ENCODE measurements at places on chromosomes 12 and 14. TPM values are rescaled to one million over a fixed set of nuclear protein-coding genes. Genes with fewer than 3 reads are reported as not detected.

DNA sequence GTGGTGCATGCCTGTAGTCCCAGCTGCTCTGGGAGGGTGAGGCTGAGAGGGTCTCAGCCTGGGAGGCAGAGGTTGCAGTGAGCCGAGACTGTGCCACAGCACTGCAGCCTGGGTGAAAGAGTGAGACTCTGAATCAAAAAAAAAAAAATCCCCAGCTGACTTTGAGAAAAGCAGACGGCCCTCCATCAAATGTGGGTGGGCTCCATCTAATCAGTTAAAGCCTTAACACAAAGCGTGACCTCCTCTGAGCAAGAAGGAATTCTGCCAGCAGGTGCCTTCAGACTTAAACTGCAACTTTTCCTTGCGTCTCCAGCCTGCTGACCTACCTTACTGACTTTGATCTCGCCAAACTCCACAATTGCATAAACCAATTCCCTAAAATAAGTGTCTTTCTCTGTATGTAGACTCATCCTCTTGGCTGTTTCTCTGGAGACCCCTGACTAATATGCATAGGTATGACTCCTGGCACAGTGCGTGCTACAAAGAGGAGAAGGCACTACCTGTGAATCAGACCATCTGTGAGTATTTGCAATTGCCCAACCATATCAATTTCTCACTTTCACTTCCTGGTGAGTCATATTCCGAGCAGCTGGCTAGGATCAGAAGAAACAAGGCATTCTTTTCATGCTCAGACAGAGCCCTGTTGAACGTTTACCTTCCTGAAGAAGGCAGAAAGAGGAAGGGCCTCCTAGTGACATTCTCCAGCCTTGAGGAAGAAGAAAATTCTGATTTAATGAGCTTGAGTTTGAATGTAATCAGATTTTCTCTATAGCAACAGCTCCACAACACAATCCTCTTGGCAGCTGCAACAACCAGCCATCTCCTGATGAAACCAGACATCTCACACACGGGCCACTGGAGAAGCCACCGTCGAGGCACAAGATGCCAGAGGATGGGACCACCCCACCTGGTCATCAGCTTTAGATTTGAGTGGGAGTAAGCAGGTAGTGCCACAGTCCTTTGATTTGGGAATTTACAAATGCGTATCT, 54.3 kb downstream of the CLMN start:
- no peaks in the 10 kb centered on the region for H3K27me3 ChIP-seq
- no peak overlapping the region for H3K4me3 ChIP-seq
- H3K27ac ChIP-seq, result peak overlapping the region; percentile 96
- peaks cover 1% of the 10 kb centered on the region for H3K36me3 ChIP-seq
- peaks cover 23% of the 10 kb centered on the region for H3K4me1 ChIP-seq

GRCh38 chr14:50979941-50980850, 35.9 kb upstream of the PYGL start:
- H3K36me3 ChIP-seq, result no peaks in the 10 kb centered on the region
- no peak overlapping the region for H3K27ac ChIP-seq
- H3K27me3 ChIP-seq, result peaks cover 37% of the 10 kb centered on the region
- H3K4me1 ChIP-seq, result peaks cover 3% of the 10 kb centered on the region

DNA sequence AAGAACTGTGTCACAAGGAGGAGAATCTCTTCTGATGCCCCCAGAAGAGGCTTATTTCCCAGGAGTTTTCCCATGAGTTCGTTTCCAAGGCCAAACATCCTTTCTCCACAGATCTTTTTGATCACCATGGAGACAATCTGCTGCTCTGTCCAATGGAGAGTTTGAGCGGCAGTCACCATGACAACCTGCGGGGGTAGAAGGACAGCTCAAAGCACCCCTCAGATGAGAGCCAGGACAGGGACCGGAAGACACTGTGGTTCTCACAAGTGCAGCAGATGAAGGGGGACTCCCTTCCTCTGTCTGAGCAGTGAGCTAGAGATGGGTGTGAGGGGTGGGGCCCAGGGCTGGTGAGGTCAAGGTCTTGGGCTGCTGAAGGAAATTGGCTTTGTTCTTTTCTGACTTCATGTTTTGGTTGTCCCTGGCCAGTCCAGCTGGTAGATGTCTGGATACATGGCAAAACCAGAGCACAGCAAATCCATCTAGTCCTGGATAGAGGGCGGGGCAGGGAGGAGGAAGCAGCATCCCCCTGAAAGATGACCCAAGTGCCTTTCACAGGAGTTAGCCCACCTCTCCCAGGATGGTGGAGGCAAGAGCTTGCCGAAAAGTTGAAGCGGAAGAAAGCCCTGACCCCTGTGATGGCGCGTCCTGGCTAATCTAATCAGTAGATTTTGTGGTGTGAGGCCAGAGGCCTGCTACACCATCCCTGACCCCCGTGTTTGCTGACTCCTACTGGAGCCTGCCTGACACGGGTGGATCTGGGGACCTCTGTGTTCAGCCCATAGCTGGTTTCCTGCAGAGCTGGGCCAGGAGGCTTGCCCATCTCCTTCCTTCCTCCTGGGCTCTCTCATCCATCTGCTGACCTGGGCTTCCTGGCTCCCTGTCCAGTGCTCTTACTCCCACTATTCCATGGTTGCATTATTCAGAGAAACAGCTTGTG, 24.4 kb downstream of the DHRS2 start:
- H3K4me1 ChIP-seq, result peaks cover 2% of the 10 kb centered on the region
- H3K4me3 ChIP-seq, result no peak overlapping the region
- H3K36me3 ChIP-seq, result no peaks in the 10 kb centered on the region
- no peak for DNase-seq
- peaks cover 11% of the 10 kb centered on the region for H3K27me3 ChIP-seq

GRCh38 chr12:57164966-57165625, 17.7 kb upstream of the LRP1-AS start:
- no peaks in the 10 kb centered on the region for H3K4me1 ChIP-seq
- H3K36me3 ChIP-seq, result peaks cover 31% of the 10 kb centered on the region
- no peak for DNase-seq
- H3K4me3 ChIP-seq, result no peak overlapping the region
- no peaks in the 10 kb centered on the region for H3K27me3 ChIP-seq

DNA sequence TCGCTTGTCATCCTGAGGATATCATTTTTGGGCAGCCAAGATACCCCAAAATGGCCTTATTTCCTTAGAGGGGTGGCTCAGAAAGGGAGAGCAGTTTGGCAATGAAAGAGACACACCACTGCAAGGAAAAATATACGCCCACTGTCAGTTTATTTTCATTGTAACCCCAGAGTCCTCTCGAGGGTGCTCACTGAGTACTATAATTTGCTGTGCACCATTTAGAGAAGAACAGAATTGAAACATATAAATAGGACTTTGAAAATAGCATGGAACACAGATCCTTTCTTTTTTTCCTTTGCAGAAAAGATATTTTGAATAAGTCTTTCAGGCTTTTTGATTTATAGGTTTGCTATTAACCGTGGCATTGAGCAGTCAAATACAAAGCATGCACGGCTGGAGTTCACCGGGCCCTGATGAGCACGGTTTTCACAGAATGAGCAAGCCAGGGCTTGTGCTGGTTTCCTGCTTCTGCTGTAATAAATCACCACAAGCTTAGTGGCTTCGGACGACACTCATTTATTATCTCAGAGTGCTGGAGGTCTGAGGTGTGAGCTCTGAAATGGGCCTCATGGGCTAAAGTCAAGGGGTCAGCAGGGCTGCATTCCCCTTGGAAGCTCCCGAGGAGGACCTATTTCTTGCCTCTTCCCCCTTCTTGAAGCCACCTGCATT, 152.3 kb downstream of the ZNF664 start:
- no peak overlapping the region for H3K27ac ChIP-seq
- no peak for DNase-seq
- H3K36me3 ChIP-seq, result no peaks in the 10 kb centered on the region
- H3K27me3 ChIP-seq, result no peaks in the 10 kb centered on the region
- no peak overlapping the region for H3K4me3 ChIP-seq

DNA sequence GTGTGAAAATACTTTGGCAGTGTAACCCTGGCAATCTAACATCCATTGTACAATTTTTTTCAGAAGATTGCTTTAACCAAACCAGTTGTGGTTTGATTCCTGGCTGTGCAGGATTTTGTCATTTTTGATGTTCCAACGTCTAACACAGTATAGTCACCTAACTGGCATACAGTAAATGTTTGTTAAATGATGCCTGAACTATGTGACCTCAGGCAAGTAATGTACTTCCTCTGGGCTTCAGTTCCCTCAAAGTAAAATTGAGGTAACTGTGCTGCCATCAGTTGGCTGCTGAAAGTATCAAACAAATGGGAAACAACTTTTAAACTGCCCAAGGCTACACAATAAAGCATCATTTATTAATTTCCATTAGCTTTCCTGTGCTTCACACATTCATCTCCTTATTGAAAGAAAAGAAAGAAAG, 4.3 kb downstream of the TM7SF3 start:
- no peak for DNase-seq
- H3K27me3 ChIP-seq, result no peaks in the 10 kb centered on the region
- no peak overlapping the region for H3K27ac ChIP-seq
- H3K4me3 ChIP-seq, result no peak overlapping the region
- peaks cover 4% of the 10 kb centered on the region for H3K36me3 ChIP-seq

DNA sequence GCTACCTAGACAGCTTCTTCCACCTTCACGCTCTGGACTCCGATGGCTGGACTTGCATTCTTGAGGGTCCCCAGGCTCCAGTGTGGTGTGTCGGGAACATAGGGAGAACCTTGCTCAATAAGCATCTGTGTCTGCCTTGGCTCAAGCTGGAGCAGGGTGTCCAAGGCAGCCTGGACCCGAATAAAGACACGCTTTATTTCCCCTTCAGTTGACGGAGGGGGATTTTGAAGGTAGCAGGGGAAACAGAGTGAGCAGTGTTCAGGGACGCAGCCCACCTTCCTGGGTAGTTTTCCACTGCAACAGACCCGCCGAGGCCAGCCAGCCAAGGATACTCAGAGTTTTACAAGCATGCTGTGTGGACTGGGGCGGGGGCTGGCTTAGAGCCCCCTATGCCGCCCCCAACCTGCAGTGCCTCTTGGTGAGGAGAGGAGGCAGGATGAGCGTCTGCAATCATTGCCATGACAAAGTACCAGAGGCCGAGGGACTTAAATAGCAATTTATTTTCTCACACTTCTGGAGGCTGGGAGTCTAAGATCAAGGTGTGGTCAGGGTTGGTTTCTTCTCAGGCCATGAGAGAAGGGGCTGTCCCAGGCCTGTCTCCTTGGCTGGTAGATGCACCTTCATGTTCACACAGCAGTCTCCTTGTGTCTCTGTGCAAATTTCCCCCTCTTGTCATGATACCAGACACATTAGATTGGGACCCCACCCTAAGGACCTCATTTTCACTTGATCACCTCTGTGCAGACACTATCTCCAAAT, 201.2 kb downstream of the CHST11 start:
- peaks cover 17% of the 10 kb centered on the region for H3K4me1 ChIP-seq
- H3K36me3 ChIP-seq, result no peaks in the 10 kb centered on the region
- H3K27ac ChIP-seq, result no peak overlapping the region
- H3K27me3 ChIP-seq, result no peaks in the 10 kb centered on the region
- DNase-seq, result no peak

DNA sequence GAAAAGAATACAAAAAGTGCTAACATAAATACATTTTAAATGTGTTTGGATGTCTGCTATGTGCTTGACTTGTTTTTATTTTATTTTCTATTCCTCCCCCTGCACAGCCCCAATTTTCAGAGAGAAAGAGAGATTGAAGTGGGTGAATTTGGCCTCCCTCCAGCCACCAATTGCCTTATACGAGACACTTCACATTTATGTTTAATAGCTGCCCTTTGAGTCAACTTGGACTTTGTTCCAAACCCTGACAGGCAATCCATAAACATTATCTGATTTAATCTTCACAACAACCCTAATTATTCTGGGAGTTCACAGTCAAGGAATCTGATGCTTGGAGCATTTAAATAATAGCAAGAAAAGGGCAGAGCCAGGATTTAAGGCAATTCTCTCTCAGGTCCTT, 161.7 kb downstream of the SLC15A4 start:
- H3K4me1 ChIP-seq, result peaks cover 19% of the 10 kb centered on the region
- H3K4me3 ChIP-seq, result no peak overlapping the region
- peaks cover 3% of the 10 kb centered on the region for H3K27me3 ChIP-seq
- no peaks in the 10 kb centered on the region for H3K36me3 ChIP-seq
- no peak for DNase-seq
- H3K27ac ChIP-seq, result no peak overlapping the region

DNA sequence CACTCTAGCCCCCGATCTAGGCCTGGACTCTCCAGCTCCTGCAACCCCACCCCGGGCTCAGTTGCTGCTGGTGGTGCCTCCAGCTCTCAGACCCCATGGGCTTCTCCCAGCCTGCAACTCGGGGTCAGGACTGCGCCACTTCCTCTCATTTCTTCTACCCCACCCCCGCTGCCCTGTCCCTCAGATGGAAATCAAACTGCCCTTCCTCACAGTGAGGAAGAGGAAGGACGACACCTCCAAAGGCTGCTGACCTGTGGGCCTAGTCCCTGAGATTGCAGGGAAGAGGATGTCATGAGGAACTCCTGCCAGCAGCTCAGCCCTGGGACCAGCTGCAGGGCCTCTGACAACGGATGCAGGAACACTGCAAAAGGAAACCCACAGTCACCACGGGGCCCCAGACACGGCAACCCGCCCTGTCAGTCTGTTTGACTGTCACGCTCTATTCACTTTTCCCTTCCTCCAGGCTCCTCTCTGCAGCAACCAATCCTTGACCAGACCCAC, 29.3 kb upstream of the PNMA1 start:
- no peaks in the 10 kb centered on the region for H3K36me3 ChIP-seq
- H3K4me1 ChIP-seq, result peaks cover 49% of the 10 kb centered on the region
- DNase-seq, result no peak
- peak overlapping the region; percentile 77 for H3K27ac ChIP-seq
- no peaks in the 10 kb centered on the region for H3K27me3 ChIP-seq

DNA sequence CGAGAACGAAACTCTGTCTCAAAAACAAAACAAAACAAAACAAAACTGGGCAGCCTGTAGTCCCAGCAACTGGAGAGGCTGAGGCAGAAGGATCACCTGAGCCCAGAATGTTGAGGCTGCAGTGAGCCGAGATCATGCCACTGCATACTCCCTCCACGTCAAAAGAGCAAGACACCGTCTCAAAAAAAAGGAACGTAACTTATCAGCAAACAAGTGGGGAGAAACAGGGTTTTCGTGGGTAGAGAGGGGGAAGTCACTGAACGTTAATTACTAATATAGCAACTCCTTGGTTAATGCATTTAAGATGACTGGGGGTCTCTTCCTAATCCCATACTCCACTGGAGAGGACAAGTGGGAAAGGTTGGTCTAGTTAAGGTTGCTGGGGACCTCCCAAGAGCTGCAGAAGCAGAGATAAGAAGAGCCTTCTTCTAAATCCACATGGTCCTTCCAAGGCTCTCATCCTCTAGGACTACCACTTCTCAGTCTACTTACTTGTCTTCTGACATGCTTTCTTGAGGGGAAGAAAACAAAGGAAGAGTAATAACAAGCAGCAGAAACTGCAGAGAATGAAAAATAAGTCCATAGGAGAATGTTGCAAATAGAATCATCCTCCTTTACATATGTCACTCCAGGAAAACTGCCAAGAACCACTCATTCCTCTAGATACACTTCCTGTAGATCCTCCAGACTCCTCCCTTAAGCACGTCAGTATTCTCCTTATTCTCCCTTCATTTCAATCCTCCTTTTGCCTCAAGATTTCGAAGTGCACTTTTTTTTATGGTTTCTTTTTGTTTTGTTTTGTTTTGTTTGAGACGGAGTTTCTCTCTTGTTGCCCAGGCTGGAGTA, 5.8 kb downstream of the NUMB start:
- H3K4me3 ChIP-seq, result no peak overlapping the region
- H3K4me1 ChIP-seq, result peaks cover 23% of the 10 kb centered on the region
- H3K27me3 ChIP-seq, result no peaks in the 10 kb centered on the region
- H3K27ac ChIP-seq, result no peak overlapping the region
- no peak for DNase-seq

GRCh38 chr14:52271538-52271937, 4.0 kb downstream of the PTGDR start:
- no peaks in the 10 kb centered on the region for H3K36me3 ChIP-seq
- no peak overlapping the region for H3K27ac ChIP-seq

The ZFYVE1 gene
- 30.9 TPM for total RNA-seq

The IL23A gene
- total RNA-seq, result 0.89 TPM

The PTPRB gene
- 0.55 TPM for total RNA-seq

The GLS2 gene
- 3.1 TPM for total RNA-seq
